ENCODE measurements at places on chromosomes 12 and 14.

DNA sequence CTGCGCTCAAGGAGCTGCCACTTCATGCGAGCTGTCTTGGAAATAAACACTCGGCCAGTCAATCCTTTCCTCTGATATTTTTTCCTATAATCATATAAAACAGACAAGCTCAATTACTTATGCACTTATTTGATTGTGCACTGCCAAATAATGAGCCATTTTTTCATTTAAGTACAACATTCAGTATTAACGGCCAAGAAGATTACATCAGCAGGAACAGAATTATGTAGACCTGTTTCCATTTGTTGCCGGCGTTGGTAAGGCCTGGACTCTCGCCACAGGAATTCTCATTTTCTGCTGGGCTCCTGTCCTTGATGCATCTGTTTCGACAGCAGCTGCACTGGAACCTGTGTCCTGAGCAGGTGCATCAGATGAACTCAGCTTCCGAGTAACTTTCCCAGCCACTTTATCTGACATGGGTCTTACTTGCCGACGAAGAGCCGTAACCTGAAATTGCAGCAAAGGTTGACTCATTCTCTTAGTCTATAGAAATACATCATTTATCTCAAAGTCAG is 110.2 kb downstream of the KIF21A start:
- DNase-seq: no peak

DNA sequence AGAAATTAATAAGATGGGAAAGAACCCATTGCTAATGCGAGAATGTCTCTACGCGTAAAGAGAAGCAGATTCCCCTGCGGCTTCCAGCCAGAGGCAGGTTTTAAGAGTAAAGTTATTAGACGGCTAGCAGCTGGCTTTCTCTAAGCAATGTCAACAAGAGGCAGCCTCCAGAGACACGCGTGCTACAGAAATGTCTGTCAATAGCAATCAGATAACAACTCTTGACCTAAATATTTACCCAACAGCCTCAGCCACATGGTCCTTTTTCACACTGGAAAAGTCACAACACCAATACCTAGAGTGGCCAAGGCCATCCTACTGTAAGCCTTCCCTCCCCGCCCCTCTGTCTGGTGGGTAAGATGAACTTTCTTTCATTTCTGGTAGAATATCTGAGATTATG is 146.0 kb upstream of the SFSWAP start:
- no peak for DNase-seq

DNA sequence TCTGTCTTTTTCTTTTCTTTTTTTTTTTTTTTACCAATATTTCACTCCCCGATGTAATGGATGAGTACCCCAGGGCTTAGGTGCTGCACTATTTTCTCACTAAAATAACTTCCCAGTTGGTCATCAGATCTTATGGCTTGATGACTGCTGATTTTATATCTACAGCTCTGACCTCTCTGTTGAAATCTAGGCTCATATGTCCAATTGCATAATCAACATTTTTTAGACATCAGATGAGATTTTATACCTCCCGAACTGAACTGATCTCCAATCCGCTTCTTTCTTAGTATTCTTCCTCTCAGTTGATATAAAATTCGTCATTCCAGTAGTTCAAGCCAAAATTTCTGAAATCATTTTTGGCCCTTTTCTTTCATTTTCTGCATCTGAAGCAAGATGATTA is 1236.5 kb downstream of the SLC16A7 start:
- DNase-seq: no peak

DNA sequence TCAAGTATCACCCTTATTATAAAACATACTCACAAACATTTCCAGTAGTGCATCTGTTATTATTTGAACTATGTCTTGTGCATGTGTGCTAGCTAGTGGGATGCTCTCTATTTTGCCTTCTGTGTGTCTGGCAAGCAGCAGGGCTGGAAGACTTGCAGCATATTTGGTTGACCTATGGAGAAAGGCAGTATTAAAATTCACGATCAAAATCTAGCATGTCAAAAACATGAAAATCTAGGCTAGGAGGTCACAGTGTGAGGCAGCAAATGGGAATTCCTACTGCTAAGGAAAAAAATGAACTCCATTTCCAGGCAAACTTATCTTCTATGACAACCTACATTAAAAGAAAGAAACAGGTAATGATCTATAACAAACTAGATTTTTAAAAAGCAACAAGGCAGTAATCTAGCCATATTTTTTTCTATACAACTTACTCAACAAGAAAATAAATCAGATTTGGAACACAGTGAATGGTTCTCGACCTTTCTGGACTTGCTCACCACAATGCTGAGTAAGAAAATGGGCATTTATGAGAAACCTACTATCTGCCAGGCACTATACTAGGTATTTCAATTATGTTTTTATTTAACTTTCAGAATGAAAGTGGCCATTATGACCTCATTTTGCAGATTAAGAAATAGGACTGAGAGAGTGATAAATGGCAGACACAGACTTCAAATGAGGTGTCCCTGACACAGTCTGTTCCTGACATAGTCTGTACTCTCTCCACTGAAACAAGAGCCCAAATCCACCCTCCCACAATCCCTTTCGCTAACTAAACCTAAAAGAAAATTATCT is 96.8 kb downstream of the TXNDC16 start:
- DNase-seq: peak; percentile 71

DNA sequence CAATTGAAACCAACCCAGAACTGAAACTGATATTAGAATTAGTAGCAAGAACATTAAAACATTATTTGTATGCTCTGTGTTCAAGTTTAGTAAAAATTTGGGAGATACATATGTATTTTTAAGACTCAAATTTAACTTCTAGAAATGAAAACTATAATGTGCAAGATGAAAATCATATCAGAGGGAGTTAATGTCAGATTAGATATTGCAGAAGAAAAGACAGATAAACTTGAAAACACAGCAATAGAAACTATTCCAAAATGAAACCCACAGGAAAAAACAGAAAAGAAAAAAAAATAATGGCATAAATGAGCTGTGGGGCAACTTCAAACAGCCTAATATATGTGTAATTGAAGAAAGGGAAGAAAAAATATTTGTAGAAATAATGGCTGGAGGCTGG is 134.9 kb downstream of the DPF3 start:
- no peak for DNase-seq

GRCh38 chr14:55948399-55948798 is 169.8 kb upstream of the PELI2 start:
- no peak for DNase-seq

DNA sequence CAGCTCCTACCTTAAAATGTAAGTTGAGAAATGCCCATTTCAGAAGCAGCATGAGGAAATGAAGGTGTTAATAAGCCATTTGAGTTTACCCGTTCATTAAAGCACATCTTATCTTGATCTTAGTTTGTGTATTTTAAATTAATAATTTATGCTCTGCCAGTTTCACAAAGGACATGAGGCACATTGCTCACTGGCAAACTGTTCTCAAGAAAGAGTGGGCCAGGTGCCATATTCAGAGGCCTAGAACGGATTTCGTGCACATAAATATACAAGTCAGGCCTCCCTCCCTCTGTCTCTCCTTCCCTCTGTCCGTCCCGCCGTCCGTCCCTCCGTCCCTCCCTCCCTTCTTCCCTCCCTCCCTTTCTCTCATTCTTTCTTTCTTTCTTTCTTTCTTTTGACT is 29.5 kb downstream of the CPM start:
- no peak for DNase-seq

DNA sequence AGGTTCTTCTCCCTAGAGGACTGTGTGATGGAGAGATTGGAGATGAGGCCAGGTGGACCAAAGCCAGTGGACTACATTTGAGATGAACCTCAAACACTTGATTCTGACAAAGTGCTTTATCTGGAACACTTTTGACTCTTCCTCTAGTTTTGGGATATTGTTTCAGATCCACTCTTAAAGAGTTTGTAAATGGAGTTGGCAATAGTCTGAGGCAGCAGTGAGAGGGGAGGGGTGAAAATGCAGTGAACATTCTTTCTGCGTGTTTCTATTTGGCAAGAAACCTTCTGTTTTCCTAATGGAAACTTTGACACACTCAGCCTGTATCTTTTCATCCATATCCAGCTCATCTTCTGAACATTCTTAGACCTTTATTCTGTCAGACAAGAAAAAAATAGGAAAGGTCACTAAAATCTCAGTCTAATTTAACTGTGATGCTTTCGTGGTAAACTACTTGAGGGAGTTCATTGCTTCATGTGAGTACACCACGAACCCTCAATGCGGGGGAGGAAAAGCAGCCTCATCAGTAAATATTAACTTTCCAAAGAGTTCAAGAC is 57.4 kb upstream of the KCNJ8 start:
- DNase-seq: peak; percentile 88

GRCh38 chr14:22280497-22281316 is 308.3 kb downstream of the DAD1 start:
- DNase-seq: no peak
